Kidney epithelial cell (primary cell): ENCODE measurements at places on chromosomes 4 and X. TPM values are rescaled to one million over a fixed set of nuclear protein-coding genes. Genes with fewer than 3 reads are reported as not detected.

WDR17 gene
- 2.9 and 3.7 TPM in 2 replicates for total RNA-seq

TLR1 gene
- 0.67 and 0.89 TPM in 2 replicates for total RNA-seq

TRPC5OS gene
- total RNA-seq: not detected in 2 replicates

PCDH7 gene
- total RNA-seq: 8.2 and 9.7 TPM in 2 replicates

LPAR4 gene
- total RNA-seq: 0.21 TPM in 1 of 2 replicates, not detected in the other

HS6ST2 gene
- total RNA-seq: 6.6 and 8.4 TPM in 2 replicates

FAM114A1 gene
- total RNA-seq: 39.6 and 53.9 TPM in 2 replicates

MAGEB17 gene
- total RNA-seq: not detected in 2 replicates

DKK2 gene
- not detected in 2 replicates for total RNA-seq

GAGE1 gene
- total RNA-seq: not detected in 2 replicates

NDUFB11 gene
- total RNA-seq: 46.2 and 60.0 TPM in 2 replicates

GAGE12H gene
- not detected in 2 replicates for total RNA-seq

SMIM31 gene
- total RNA-seq: not detected in 2 replicates

NEUROG2 gene
- not detected in 2 replicates for total RNA-seq

UTP3 gene
- total RNA-seq: 24.5 and 25.3 TPM in 2 replicates

RTL5 gene
- 2.3 and 2.7 TPM in 2 replicates for total RNA-seq

TEX13C gene
- not detected in 2 replicates for total RNA-seq

AP1AR gene
- total RNA-seq: 22.0 and 31.0 TPM in 2 replicates

PRKG2 gene
- total RNA-seq: 2.3 and 4.8 TPM in 2 replicates

CCDC149 gene
- total RNA-seq: 4.9 and 8.0 TPM in 2 replicates

PCDH10 gene
- total RNA-seq: 0.62 and 2.0 TPM in 2 replicates

CENPVL1 gene
- 0.96 TPM in 1 of 2 replicates, not detected in the other for total RNA-seq

HSFX4 gene
- not detected in 2 replicates for total RNA-seq
